ENCODE measurements at places on chromosomes 6 and 20.
A peak's percentile ranks its signal among the peaks of the same experiment; 100 is the strongest.

GRCh38 chr6:34079899-34080298 is 66.0 kb downstream of the GRM4 start:
- DNase-seq = no peak

DNA sequence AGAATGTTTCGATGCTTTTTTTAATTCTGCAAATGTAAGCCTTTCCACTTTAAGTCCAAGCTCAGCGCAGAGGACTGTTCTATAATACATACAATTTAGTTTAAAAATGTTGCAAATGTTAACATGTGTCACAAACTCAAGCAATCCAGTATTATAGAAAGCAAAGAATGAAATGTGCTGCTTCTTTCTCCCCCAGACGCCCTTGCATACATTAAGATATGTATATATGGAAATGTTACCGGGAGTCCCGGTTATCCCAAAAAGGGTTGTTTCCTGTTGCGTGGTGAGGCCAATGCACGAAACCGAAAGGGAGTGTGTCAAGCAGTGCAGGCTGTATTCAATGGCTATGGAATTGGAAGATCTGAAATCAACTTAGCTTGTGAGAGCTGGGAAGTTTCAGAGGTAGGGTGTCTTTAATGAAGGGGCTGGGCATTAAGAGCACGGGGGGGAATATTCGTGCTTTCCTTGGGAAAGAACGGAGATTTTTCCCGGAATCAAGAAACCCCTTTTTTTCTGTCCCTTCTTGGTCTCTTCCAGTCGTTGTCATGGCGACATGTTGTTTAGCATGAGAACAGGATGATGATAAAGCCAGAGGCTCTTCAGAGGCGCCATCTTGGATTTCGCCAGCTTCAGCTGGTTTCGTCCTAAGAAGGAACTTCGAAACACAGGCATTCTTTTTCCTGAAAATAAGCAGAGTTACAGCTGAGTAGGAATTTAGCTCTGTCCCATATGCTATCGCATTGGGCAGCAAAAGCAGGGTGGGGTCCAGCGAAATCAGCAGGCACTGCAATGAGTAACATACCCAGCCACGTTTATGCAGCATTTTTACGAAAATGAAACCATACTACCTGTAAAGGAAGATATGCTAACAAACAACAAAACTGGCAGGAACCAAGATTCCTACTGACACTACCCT is 10.1 kb upstream of the NQO2 start:
- DNase-seq = peak; percentile 99

- no peak for DNase-seq
Measured at GRCh38 chr6:90415178-90415577, 118.5 kb upstream of the BACH2 start.

- DNase-seq = no peak
Measured at GRCh38 chr6:47105469-47106178, 63.5 kb upstream of the ADGRF1 start.

DNA sequence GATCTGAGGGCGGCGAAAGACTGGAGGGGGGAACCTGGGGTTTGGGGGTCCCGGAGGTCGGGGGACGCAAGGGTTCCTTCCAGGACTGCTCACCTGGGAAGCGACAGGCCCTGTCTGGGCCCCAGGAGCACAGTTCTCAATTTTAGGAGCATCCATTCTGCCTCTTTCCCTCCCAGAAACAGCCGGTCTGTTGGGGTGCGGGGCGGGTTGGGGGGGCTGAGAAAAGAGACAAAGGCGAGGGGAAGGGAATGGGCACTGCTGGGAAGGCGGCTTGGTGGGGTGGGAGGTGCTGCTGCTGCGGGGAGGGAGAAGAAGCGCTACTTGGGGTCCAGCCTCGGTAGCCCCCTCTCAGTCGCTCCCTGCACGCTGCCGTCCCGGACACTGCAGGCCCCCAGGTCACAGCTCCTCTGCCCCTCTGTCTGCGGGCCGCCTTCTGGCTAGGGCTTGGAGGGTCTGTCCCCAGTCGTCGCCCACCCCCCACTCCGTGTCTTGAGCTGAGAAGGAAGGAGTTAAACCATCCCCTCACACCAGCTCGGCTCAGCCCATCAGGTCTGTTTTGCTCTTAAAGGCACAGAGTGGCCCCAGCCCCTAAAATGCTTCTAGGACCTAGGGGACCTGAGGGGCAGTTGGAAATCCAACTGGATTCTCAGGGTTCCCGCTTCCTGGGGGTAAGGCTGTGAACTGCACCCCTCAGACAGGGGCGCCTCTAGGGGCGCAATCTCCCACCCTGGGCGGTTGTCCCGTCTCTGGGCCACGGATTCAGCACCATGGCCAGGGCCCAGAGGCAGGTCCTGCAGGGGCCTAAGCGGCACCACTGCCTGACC is 690 bp downstream of the GDAP1L1 start:
- peak; percentile 33 for DNase-seq

DNA sequence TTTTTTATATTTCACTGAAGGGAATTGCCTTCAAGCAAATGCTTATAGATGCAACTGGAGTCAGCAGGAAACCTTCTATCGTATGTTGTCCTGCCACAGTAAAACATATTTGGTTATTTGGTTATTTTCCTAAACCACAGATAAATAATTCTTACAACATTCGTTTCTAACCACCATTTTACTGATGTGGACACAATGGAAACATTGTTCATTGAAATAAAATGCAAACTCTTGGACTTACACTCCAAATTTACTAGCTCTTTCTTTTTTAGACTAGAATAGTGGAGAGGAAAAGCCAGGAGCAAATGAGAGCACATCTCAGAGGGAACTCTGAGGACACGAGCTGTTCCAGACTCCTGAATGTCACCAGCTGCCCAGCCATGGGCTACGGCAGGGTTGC is 114.8 kb downstream of the RPS12 start:
- DNase-seq = no peak

- DNase-seq = no peak
Measured at GRCh38 chr6:45001663-45002062, 326.5 kb upstream of the RUNX2 start.

DNA sequence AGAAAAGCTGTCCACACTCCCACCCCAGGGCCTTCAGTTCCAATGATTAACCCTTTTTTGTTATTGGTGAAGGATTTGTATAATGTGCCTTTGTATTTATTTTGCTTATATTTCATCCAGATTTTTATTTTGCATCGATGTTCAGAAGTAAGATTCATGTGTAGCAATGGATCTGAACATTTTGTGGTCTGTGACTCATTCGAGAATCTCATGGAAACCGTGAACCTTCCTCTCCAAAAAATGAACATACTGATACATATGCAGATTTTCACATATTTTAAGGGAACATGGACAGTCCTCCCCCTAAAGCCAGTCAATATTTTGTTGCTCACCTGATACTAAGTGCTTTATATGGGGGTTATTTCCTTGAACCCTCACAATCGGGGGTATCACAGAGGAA is 421.8 kb upstream of the SOX4 start:
- no peak for DNase-seq

DNA sequence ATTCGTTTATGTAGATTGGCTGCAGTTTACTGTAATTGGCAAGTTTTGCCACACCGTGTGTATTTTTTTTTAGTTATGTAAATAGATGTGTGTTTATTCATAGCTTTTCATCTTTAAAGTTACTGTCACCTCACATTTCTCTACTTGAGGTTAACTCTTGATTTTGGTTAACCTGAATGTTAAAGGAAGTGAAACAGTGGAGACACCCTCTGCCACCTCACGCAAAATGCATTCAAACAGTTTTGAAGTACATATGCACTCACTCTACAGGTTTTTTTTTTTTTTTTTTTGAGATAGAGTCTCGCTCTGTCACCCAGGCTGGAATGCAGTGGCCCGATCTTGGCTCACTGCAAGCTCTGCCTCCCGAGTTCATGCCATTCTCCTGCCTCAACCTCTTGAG is 17.7 kb downstream of the OR2A4 start:
- DNase-seq = no peak

- peak; percentile 97 for DNase-seq
Measured at GRCh38 chr6:82068721-82069120, 178.8 kb downstream of the IBTK start.

GRCh38 chr6:130622142-130622541 is 205.1 kb upstream of the SMLR1 start:
- DNase-seq = no peak

DNA sequence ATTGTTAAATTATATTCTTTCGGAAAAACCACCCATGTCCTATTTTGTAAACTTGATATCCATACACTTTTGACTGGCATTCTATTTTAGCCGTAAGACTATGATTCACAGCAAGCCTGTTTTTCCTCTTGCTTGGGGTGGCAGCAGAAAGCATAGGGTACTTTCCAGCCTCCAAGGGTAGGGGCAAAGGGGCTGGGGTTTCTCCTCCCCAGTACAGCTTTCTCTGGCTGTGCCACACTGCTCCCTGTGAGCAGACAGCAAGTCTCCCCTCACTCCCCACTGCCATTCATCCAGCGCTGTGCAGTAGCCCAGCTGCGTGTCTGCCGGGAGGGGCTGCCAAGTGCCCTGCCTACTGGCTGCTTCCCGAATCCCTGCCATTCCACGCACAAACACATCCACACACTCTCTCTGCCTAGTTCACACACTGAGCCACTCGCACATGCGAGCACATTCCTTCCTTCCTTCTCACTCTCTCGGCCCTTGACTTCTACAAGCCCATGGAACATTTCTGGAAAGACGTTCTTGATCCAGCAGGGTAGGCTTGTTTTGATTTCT is 2.1 kb upstream of the ESR1 start:
- DNase-seq = no peak

DNA sequence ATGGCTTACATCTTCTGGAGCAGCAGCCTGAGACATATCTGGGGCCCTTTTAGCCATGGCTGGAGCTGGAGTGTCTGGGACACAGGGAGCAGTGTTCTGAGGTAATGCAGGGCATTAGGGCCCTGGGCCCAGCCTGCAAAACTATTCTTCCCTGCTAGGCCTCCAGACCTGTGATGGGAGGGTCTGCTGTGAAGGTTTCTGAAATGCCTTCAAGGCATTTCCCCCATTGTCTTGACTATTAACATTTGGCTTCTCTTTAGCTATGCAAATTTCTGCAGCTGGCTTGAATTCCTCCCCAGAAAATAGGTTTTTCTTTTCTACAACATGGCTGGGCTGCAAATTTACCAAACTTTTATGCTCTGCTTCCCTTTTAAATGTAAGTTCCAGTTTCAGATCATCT is 61.5 kb downstream of the EDN1 start:
- no peak for DNase-seq

DNA sequence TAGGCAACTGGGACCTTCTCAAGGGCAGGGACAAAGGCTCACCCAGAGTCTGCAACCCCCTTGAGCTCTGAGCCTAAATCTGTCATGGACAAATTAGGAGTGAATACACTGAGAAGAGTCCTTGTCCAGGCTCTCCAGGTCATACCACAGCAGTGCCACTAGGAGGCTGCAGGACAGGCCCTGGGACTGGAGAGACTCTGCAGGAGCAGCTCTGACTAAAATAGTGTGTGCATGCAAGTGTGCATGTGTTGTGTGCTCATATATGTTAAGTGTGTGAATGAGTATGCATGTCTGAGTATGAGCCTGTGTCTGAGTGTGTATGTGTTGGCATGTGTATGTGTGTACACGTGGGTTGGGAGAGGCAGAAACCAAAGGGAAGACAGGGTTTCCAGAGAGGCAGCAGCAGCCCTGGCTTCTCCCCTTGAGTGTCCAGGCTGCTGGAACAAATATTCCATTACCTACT is 27.1 kb downstream of the MRPL14 start:
- peak; percentile 44 for DNase-seq

DNA sequence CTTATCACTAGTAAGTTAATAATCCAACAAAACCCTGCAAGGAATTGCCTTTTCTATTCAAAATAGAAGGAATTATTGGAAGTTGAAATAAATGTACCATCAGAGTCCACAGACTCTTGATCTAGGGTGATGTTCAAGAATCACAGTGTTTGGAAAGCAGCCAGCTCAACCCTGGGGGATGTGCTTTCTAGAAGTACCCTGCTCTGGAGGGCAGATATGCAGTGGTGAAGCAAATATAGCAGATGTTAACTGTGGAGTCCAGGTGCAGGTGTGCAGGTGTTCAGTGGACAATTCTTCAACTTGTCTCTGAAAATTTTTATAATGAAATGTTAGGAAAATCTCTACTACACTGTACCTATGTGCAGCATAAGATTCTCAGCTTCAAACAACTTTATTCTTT is 9.1 kb upstream of the INSM1 start:
- no peak for DNase-seq

- DNase-seq = no peak
Measured at GRCh38 chr6:46648869-46649492, 3.6 kb downstream of the CYP39A1 start.

DNA sequence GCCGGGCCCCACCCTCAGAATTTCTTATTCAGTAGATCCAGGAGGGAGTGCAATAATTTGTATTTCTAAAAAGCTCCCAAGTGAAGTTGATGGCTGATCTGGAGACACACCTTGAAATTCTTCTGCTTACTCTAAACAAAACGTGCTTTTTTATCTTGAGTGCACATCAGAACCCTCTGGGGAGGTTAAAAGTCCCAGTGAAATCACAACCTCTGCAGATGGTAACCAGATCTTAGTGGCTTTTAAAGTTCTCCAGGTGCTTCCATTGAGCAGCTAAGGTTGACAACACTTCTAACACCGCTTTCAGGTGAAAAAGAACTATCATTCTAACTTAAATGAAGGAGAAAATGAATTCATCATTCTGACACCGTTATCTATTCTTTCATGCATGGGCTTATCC is 45.6 kb upstream of the ESR1 start:
- DNase-seq = no peak

DNA sequence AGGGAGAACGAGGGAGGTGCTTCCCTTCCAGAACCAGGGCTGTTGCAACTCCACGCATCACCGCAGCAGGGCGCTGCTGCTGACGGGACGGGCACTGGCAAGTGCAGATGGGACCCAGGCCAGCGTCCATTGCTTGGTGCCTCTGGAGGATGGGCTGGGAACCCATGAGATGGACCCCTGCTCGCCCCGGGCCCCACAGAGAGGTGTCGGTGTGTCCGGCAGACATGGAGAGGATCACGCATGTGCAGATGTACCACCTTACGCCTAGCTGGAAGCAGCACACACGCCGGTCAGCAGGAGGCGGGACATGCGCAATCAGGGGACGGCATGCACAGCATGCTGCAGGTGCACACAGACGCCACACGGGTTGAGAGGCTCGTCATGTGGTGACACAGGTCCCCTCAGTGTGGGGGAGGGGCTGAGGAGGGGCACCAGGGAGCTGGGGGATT is 5.7 kb downstream of the CABLES2 start:
- DNase-seq = no peak

DNA sequence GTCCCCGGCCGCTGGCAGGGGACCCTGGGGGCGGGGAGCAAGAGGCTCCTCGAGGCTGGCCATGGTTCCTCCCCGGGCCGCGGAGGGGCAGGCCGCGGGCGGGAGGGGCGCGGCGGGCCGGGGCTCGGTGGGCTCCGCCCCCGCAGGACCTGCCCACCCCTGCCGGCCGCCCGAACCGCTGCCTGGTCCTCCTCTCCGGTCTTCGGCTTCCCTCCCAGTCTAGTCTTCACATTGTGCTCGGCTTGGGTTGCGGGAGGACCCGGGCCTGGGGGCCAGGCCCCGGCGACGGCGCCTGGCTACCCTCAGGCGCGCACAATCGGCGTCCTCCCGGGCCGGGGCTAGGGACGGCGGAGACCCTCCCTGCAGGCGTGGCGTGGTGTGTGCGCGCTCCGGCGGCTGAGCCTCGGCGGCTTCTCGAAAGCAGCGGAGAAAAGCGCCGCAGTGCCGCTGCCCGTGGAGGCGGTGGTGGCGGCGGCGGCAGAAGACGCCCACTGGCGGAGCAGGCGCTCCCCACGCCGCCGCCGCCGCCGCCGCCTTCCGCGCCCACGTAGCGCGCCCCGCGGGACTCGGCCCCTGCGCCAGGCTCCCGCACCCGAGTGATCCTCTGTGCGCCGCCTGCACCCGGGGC is at the start of gene PDE10A:
TSS of gene PDE10A (minus strand) at position 493 of the 628 bp plus-strand sequence. CDS start at position 63, 430 bp downstream.
- no peak for DNase-seq
